ENCODE measurements at places on chromosomes 4 and X. TPM values are rescaled to one million over a fixed set of nuclear protein-coding genes. Genes with fewer than 3 reads are reported as not detected.

Gene AMBN
- total RNA-seq, result not detected

Gene GAGE1
- not detected for total RNA-seq

Gene TMEM31
- total RNA-seq, result not detected

Gene GLRB
- 0.96 TPM for total RNA-seq

Gene GASK1B
- total RNA-seq, result 0.30 TPM

Gene RADX
- total RNA-seq, result 0.06 TPM

Gene HTRA3
- total RNA-seq, result 20.4 TPM

Gene SULT1B1
- 0.02 TPM for total RNA-seq

Gene GPAT3
- total RNA-seq, result 33.5 TPM

Gene PRDM8
- total RNA-seq, result 0.21 TPM

Gene SPANXA1
- total RNA-seq, result 0.23 TPM

Gene TCP11X2
- total RNA-seq, result not detected

Gene TEX11
- not detected for total RNA-seq

Gene OPRPN
- total RNA-seq, result not detected

Gene TAPT1
- total RNA-seq, result 17.5 TPM

Gene REELD1
- not detected for total RNA-seq

Gene SLC9A7
- total RNA-seq, result 13.3 TPM

Gene UGT2B17
- total RNA-seq, result not detected

Gene VCX
- total RNA-seq, result not detected

Gene SASH3
- total RNA-seq, result not detected

Gene GLUD2
- total RNA-seq, result 2.5 TPM

Gene PLS3
- 248 TPM for total RNA-seq

Gene ZNF185
- total RNA-seq, result 7.5 TPM

Gene ERCC6L
- 15.0 TPM for total RNA-seq

Gene SLC30A9
- 21.6 TPM for total RNA-seq

Gene LDB2
- not detected for total RNA-seq

Gene DGKK
- total RNA-seq, result not detected

Gene SCRG1
- total RNA-seq, result not detected

Gene NPY5R
- not detected for total RNA-seq

Gene RHOH
- 0.18 TPM for total RNA-seq

Gene UGT2B15
- 0.07 TPM for total RNA-seq

Gene WFS1
- total RNA-seq, result 12.5 TPM

Gene TCEAL6
- total RNA-seq, result not detected

Gene NLRP2B
- not detected for total RNA-seq

Data from A549 treated with Hydrocortisone at 1 μM for 4 hours (cell line).